Activated gamma-delta T cell treated with anti-CD3 and anti-CD28 coated beads, Interleukin-2, amount 50 U/mL, for 16 hours (primary cell): ENCODE measurements at places on chromosomes 1 and 21.

DNA sequence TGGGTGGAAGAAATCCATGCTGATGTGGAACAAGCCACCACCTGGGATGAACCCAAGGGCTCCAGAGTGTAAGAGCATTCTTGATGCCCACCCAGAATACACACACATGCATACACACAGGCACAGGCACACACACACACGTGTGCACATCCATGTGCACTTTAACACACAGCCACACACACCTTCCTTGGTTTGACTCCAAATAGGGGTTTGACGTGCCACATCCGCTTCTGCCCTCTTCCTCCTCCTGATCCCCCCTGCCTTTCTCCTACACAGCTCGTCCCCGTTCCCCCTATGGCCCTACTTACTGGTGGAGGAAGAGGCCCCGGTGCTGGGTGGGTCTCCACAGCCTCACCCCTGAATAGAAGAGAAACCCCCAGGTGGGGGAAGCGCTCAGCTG is 16.0 kb downstream of the SPATA21 start:
- no peak for DNase-seq

- no peak for DNase-seq
These were observed 650 bp downstream of the VANGL1 start for GRCh38 chr1:115642168-115643072.

DNA sequence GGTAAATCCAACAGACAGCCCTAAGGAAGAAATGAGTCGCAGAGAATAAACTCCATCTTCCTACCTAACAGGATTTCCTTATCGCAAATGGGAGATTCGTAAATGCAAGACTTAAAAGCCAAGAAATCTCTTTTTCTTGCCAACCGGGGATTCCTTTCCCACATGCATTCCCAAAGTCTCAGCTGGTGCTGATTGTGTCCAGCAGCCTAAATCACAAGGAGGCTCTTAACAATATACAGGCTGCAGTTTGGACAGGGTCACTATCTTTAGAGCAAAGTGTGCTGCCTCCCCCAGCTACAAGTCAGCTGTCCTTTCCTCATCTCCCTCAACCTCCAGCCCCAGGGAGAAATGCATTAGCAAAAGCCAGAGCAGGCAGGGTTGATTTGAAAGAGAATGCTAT is 189.8 kb upstream of the PLXNA2 start:
- DNase-seq = no peak

GRCh38 chr1:213883618-213884017 is 104.2 kb upstream of the PROX1 start:
- no peak for DNase-seq

DNA sequence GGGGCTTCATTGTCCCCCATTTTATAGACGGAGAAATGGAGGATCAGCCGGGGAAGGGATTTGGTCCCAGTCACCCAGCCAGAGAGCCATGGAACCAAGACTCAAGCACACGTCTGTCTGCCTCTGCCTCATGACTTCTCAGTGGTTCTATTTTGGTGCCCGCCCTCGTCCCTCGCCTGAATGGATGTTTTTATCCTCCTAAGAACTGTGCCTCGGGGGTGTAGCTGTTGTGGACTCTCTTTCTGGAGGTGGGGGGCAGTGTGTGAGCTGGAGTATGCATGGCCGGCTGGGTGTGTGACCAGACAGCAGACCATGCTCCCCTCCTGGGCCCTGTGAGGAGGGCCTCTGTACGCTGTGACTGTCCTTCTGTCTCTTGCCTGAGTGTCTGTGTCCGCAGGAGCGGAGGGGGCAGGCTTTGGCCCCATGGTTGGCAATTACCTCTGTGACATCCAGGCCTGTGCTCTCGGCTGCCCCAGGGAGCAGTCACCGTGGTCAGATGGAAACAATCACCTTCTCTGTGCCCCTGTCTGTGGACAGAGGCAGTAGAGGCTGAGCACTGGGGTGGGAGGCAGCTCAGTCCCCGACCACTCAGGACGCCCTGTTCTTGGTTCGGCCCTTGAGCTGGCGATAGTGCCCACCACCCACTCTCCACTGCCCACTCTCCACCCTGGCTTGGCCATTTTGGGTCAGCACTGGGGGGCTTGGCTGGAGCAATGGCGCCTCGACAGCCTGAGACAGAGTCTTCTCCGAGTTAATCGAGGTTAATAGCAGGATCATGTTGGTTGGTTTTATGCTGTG is 20.4 kb downstream of the WNT4 start:
- no peak for DNase-seq

DNA sequence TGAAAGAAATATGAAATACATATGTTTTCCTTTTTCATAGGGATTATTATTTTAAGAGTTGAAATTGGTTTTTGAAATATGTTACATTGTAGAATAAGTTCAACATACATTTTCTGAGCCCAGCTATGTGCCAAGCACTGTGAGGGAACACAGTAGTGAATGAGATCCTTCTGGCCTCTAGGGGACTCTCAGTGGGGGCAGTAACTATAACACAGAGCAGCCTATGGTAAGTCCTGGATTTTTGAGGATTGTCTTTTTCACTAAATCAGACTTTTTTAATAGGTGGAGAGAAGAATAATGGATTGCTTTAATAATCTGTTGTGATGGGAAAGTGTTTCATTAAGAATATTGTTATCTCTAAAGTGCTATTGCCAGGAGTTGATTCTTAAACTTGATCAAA is 2.4 kb downstream of the DNAJC6 start:
- DNase-seq = no peak

GRCh38 chr1:118247593-118247992 is 62.6 kb upstream of the SPAG17 start:
- DNase-seq = no peak

DNA sequence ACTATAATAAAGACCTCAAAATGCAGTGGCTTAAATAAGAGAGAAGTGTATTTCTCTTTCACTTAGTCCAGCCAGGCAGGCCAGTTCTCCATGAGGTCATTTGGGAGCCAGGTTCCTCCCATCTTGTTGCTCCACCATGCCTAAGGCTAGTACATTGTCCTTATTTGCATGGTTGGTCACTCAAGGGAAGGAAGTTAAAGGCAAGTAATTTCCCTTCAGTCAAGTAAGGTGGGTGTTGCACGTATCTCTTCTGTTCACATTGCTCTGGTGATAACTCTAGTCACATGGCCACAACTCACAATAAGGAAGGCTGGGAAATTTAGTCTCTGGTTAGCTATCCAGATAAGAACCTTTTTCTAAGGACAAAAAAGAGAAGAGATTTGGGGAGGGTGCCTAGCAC is 27.2 kb upstream of the TADA1 start:
- DNase-seq = no peak

GRCh38 chr21:35954066-35954465 is 106.3 kb downstream of the SETD4 start:
- no peak for DNase-seq

GRCh38 chr1:234659538-234659937 is 49.6 kb upstream of the IRF2BP2 start:
- no peak for DNase-seq

DNA sequence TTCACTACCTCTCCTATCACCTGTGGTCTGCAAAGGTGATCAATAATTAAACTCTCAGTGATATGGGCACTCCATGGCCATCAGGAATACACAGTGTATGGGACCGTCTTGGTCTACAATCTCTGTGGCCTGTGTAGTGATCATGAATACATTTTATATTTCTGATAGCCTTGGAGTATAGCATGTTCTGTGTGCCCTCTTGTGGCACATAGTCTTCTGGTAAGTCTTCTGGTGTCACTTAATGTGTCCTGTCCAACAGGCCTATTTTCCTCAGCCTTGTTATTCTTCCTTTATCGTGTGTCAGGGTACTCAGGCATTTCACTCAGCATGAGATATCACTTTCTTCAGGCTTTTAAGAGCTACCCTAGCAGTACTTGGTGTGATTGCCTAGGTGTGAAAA is 393.6 kb downstream of the AGBL4 start:
- no peak for DNase-seq

DNA sequence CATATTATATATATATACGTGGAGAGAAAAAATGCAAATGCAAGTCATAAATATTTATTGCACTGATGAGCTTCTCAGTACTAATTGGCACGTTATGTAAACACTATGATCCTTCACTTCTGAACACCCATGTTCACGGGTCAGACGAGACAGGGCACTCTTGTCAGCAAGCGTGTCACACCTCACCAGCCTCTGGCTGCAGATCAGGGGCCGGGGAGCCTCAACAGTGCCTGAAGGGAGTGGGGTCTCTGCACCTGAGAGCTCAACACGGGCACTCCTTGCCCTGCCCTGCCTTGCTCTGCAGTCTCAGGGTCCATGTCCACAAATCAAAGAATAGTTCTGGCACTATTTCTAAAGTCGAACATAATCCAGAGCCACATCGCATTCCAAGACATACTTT is 409 bp upstream of the HIVEP3 start:
- no peak for DNase-seq

DNA sequence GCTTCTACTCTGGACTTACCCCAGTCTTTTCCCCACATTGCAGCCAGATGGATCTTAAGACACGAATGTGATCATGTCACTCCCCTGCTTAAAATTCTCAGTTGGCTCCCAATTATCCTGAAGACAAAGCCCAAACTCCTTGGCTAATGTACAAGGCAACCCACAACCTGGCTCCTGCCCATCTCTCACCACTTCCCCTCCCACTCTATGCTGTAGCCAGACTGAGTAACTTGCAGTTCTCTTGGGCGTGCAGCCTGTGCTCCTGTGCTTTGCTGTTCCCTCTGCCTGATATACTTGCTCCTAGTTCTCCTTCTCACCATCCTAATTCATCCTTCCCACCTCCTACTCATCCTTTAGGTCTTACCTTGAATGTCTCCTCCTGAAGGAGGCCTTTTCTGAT is 56.2 kb downstream of the LGR6 start:
- DNase-seq = no peak

- no peak for DNase-seq
These were observed at the start of gene TP73 for GRCh38 chr1:3651930-3652547. Gene TP73 (plus strand): TSS chr1:3652516. CDS start chr1:3682366, 29,850 bp downstream.

DNA sequence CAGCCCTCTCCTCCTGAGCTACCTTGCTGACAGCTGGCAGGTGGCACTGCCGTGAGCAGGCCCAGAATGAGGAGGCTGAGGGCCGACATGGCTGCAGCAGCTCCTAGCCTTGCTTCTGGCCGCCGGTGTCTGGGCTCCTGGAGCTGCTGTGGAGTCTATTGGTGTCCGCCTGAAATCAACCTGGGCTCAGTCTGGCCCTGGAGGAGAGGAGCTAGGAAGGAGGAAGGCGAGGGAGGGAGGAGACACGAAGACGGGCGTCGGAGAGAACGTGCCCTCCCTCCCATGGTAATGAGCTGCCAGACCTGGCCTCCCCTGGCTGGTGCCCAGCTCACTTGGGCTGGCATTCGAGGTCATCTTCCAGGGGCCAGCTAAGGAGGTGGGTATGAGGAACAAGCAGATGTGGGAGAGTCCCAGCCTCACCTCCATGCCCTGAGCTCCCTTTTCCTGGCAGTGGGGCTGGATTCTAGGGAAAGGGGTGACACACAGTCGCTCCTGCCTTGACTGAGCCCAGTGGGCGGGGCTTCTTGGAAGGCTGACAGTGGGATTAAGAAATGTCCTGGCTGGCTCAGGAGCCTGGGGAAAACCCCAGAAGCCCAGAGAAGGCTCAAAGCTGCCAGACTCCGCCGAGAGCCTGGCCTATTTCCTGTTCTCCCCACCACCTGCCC is at the start of gene PDZK1IP1:
Gene PDZK1IP1 (minus strand): TSS at position 193 of the 665 bp plus-strand sequence. CDS start 104 bp downstream, at position 89.
- DNase-seq = no peak
